ENCODE measurements at places on chromosomes 1 and 21. TPM values are rescaled to one million over a fixed set of nuclear protein-coding genes. Genes with fewer than 3 reads are reported as not detected.

Gene ANKRD45
- polyA plus RNA-seq: 0.31 TPM

DNA sequence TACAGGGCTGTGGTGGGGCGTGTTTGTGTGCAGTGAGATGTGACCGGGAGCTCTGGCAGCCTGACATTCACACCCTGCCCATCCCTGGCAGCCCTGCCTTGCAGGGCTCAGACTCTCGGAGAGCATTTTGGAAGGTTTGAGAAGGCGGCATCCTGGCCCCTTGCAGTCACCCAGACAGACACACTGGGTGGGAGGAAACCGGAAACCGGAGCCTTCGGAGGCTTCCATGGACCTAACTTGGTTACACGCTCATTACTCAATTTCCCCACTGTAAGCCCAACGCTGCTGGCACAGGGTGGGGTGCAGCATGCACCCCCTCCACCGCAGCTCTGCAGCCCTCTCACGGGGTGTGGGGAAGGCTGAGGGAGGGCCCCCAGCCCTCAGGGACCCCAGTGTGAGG lies 22.2 kb upstream of the RSPO1 start:
- DNase-seq: no peak

DNA sequence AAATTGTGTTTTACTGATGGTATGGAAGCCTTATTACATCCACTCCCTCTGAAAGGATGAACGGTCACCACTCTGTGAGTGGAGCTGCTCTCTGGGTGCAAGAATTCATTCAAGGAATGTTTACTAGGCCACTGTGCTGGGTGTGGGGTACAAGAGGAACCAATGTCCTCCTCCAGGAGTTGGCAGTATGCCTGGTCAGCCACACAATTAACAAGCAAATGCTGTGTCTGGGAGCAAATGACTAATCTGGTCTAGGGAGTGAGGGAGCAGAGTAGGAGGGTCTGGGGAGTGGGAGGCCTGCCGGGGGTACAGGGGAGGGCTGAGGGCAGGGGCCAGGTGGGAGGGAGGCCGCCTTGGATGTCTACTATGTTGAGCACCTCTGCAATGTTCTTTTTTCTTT lies 27.2 kb upstream of the TDRD10 start:
- no peak for DNase-seq

Gene PLXNA2
- 43.8 TPM for polyA plus RNA-seq

Gene RGS21
- not detected for polyA plus RNA-seq

DNA sequence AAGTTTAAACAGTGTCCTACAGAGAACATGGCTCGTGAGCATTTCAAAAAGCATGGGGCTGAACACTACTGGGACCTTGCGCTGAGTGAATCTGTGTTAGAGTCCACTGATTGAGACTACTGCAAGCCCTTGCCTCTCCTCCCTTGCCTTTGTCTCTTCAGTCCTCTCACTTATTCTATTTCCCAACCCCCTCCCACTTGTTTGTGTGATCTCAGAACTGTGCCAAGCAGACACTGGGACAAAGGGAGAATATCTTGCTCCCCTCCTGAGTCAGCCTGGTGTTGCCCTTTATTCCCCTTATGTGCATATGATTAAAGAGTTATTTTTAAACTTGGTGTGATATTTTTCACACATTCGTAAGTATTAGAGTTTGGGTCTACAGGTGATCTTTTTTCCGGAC lies 11.1 kb upstream of the RPRD2 start:
- DNase-seq: no peak

- DNase-seq: no peak
Measured at GRCh38 chr1:14180738-14181137, 417.7 kb upstream of the KAZN start.

GRCh38 chr1:41322835-41323234 lies 38.4 kb upstream of the FOXO6 start:
- DNase-seq: no peak

Gene SLC30A2
- polyA plus RNA-seq: 0.97 TPM

Gene FAM177B
- polyA plus RNA-seq: 0.41 TPM

Gene SCP2
- polyA plus RNA-seq: 76.4 TPM

GRCh38 chr1:201144701-201145100 lies 9.6 kb downstream of the TMEM9 start:
- no peak for DNase-seq

DNA sequence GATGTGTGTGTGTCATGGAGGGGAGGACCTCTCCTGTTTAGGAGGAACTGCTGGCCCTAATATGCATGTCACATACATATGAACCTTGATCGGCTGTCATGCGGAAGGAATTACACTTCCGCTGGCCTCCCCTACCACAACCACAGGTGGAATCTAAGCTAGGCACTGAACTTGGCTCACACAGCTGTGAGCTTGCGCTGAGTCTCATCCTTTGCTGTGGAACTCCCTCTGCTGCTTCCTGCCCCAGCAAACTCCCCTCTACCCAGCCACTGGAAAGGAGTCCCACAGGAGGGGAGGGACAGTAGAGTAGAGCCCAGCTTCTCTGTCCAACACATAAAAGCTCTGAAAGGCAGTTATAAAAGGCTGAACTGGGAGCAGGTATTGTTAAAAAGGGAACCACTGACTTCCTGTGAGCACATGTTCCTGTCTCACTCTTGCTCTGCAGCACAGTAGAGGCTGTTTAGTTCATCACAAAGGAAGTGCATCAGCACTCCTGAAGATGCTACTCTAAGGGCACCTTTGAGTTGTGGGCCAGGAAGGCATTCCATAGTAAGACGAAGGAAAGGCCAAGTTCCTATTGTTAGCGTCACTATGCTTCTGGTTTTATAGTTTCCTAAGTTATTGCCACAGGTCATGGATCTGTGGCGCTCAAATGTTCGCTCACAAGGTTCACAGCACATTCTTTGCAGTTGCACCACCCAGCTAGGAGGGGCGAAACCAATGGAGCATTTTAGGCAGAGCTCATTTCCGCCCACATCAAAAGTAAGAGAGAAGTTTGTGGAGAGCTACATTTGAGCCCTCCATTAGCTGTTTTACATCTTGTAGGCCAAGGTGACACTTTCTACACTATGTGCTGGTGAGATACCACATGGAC lies 17.7 kb upstream of the PTPRC start:
- DNase-seq: no peak

Gene MPZ
- polyA plus RNA-seq: 12.0 TPM

Gene TEX35
- polyA plus RNA-seq: 0.10 TPM

- no peak for DNase-seq
Measured at GRCh38 chr1:210882414-210883221, 251.3 kb downstream of the KCNH1 start.

DNA sequence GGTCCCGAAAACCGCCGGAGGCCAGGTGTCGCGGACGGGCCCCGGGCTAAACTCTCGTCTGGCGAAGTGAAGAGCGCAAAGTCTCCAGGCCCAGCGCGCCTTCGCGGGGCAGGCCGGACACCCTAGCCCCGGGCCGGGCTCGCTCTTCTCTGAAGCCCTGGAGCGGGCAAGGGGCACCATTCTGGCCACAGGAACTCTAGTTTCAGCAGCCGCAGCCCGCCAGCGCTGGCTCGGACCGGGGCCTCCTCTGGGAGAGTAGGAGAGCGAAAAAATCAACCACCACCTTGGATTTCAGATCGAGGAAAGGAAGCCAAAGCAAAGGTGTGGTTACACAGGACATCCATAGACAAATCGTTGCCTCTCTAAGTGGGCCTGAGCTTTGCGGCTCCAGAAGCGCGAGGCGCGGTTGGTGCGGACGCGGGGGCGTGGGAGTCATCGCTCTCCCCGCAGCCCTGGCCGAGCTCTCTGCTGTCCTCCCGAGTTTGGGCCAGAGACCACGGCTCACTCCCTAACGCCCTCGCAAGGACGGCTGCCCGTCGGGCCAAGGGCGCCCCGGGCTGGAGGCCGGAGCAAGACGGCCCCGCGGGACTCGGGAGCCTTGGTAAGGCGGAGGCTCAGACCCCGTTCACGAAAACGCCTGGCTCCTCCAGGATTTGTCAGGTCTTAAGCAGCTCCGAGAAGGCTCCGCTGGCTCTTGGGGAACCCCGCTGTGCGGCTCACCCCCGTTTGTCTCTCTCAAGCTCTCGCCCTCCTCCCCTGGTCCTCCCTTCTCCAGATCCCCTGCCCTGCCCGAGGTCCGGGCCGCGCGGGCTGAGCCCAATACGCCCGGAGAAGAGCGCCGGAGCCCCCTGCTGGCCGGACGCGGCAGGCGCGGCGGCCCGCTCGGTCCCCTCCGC lies 132.9 kb upstream of the DPYD start:
- peak; percentile 74 for DNase-seq

- DNase-seq: no peak
Measured at GRCh38 chr1:58921342-58921741, 137.5 kb upstream of the JUN start.

- peak; percentile 34 for DNase-seq
Measured at GRCh38 chr21:42685036-42685435, 31.6 kb downstream of the PDE9A start.

DNA sequence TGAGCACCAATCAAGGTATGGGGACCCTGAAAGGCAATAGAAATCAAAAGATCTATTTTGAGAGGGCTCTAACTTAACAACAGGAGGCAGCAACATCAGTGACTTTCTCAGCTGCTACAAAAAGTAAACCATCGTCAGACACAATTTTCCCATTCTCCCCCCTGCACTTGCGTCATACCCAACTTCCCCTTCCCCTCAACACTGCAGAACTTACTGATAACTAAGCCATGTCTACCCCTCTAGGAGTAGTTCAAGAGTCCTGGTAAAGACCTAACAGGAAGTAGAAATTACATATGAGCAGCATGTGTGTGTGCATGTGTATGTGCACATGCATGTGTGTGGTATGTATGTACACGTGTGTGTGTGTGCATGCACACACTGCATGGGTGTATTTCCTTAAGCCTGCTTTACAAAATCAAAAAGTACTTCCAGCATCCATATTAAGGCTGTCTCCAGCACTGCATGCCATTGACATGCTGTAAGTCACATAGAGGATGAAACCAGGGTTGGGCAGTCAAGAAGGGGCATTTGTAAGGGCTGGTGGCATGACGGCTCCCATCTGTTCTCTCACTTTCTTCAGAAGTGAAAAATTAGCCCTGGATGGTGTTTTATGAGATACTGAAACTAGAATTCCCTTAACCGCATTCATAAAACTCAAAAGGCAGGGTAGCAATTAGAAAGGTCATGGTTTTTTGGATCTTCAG lies 460.1 kb upstream of the RUNX1 start:
- DNase-seq: no peak

- no peak for DNase-seq
Measured at GRCh38 chr1:54795356-54795665, 5.8 kb downstream of the TTC22 start.

- DNase-seq: no peak
Measured at GRCh38 chr1:167518331-167518700, at the start of gene CD247. Gene CD247 (minus strand): TSS chr1:167518529. CDS start chr1:167518465, 64 bp downstream.

GRCh38 chr1:10788592-10789006 lies 7.8 kb downstream of the CASZ1 start:
- DNase-seq: no peak

Gene C1orf87
- 1.7 TPM for polyA plus RNA-seq

DNA sequence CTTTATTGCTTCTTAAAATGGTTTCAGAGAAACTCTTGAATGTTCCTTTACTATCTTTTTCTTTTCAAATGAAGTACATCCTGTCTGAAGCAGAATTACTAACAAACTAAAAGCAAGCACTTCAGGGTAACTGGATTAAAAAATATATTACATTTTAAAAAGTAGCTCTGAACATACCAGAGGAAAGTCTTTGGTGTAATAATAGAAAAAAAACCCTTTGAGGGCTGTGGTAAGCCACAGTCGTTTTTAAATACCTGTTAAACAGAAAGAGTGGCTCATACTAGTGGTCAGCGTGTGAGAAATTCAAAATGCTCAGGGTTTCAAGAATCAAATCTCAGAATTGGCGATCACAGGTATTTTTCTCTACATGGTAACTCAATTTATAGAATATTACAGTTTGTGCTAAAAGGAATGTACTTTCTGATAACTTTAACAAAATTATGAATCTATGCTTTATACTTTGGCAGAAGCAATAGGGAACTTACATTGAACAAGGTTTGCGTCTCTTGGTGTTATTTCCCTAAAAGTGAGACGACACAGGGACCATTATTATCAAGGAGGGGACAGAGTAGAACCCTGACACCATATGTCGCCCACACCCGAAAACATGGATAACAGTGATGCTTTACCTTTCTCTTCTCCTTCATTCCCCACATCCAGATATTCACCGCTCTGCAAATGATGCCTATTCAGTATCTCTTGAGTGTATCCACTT lies 97.0 kb upstream of the DPH5 start:
- no peak for DNase-seq

DNA sequence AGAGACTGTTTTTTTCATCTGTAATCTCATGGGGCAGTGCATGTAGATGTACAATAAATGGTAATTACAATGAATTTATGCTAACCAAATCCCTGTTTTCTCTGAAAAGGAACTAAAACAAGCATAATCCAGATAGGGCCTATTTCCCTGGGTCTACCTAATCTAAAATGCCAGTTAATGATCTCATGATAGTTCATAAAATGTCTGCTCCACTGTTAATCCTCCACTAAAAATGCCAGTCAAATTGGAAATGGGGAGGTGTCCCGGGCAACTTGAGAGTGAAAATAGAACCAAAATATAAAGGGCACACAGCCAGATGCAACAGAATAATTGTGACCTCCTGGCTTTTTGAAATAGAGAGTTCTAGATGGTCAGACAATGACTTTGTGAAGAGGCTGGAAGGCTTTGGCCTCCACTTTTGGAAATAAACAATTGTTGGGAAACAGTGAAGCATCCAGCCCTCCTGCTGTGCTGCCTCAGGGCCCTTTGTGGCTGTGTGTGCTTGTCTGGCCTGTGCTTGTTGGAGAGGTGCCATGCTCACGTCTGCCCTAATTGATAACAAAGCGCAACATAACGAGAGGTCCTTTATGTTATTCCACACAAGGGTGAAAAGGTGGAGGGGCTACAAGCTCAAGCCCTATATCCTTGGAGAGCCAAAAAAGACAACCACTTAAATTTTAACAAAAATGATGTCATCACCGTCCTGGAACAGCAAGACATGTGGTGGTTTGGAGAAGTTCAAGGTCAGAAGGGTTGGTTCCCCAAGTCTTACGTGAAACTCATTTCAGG lies 97.7 kb downstream of the ATP5PO start:
- DNase-seq: no peak

DNA sequence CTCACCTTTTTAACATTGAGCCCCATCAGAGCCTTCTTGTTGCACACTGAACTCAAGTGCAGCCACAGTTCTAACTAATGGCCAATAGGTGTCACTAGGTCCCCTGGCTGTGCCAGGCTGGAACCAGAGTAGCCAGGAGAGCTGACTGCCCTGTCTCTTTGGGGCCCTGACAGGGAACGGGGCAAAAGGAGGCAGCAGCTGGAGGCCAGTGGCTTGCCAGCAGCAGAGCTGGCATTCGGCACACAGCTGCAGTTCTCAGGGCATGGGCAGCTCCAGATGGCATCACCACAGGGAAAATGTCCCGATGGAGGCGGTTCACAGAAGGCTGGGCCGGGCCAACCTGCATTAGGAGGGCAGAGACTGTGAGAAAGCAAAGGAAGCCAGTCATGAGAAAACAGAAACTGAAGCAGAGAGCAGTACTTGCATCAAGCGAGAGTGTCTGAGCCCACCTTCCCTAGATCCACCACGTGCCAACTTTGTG lies 188.6 kb downstream of the FCRL5 start:
- peak; percentile 4 for DNase-seq

Data from hindlimb muscle (tissue), 1 donor.